ENCODE measurements at places on chromosomes 4 and X.

DNA sequence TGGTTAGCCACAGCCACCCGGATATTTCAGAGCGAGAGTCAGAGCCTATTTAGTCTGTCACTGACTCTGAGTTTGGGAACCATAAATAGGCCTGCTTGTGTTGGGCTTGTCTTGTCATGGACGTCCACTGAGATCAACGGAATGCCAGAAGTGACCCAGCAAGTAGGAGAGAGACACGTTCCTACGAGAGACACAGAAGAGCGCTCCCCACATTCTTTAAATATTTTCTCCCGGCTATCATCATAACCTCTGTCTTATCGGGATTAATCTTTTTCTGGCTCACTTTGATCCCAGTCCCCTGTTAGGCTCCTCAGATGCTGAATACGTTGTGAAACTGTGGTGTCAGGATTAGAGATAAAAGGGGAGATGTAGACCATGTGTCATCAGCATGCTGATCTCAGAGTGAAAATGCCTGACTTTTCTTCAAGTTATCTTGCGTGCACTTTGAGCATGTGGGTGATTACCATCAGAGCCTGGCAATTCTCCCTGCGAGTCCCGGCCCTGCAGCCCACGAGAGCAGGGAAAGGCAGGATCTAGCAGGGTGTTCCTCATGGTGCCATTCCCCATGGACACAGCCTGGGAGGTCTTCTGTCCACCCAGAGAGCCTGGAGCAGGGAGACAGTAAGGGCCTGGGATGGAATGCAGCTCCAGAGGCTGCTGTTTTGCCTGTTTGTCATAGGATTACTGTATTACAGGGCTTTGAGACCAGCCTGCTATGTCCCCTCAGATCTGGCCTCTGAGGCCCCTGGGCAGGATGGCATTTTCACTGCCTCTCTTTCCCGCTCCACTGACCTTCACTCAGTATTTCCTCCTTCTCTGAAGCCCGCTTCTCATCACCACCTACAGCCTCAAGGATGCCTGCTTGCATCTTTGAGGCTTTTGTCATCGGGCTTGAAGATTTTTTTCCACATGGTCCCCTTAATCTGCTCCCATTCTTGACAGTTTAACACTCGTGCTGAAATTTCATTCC lies 2.8 kb upstream of the TENM3 start:
- no peak for DNase-seq

- DNase-seq: no peak
Observed at GRCh38 chrX:111857534-111858060, 18.4 kb upstream of the TRPC5OS start.

DNA sequence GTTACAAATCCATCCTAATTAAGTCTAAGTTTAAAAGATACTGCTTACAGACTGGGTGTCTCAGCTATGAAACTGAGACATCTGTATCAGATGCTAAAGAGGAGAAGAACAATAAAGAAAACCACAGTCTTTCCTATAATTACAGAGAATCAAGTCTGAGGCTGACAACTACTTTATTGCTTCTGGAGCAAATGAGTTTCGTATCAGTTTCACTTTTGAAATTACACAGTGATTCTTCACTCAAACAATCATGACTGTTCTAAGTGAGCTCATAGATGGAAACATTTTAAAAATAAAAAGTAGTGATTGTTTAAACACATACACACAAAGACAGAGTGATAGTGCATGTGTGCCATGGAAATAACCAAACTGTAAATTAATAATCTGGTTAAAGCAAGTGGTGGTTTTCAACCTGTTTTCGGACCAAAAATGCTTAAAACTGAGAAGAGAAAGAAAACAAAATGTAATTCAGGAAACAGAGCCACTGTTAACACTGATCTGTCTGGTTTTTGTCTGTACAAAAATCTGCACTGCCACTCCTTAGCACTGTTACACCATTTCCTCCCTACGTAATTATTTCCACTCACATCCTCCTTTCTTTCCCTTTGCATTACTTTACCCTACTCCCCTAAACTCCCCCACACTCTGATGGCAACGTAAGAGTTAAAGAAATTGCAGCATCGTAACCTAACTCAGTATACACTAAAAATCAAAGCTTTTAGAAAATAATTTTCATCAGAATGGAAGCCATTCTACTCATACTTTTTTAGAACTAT lies 12.5 kb downstream of the RFC1 start:
- DNase-seq: no peak

- no peak for DNase-seq
Observed at GRCh38 chrX:6695717-6696116, 160.8 kb upstream of the VCX3A start.

DNA sequence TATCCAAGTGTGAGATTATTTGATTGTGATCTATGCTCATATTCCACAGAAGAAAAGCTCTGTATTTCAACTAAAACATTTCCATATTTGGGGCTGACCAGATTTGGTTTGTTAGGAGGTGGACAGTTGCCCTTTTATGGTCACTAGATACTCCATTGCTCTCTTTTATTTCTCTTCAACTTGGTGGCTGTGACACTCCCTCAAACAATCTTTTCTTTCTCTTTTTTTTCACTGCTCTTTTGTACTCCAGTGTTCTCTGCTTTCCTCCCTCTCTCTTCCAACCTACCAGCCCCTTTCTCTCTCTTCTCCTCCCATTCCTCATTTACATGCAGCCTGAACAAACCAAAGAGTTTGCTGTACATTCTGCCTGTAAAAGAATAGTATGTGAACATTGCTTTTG lies 48.8 kb downstream of the RBPJ start:
- no peak for DNase-seq

DNA sequence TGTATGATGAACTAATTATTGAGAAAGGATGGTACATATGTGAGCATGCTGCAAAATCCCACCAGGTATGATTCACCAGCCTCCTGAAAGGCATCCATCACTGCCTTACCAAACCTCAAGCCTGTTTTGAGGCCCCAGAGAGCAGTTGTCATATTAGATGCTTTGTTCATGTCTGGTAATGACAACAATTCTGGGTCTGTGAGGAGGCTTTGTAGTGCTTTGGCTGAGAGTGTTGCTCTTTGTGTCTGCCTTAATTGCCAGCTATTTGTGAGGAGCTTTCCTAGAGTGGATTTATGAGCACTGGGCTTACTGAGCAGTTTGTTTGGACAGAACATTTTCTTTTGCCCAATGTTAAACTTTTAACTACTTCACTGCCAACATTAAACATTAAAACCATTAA lies 69.2 kb downstream of the HEPH start:
- DNase-seq: no peak
